ENCODE measurements at places on chromosomes 13 and 19.
A peak's percentile ranks its signal among the peaks of the same experiment; 100 is the strongest.

DNA sequence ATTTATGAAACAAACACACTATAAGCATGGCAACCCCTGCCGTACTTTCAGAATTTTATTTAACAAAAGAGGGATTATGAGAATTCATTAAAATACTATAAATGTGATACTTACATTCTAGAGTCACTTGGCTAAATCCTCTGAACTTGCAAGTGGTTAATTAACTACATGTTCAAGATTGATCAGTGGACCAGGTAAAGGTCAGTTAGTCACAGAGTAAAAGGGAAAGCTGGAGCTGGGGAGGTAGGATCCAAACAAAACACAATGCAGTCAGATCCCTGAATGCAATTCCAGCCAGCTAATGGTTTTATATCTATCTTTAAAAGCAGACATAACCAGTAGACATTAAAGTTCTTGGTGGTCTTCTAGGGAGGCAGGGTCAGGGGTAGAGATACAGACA is 270.5 kb downstream of the DIAPH3 start:
- DNase-seq: no peak

DNA sequence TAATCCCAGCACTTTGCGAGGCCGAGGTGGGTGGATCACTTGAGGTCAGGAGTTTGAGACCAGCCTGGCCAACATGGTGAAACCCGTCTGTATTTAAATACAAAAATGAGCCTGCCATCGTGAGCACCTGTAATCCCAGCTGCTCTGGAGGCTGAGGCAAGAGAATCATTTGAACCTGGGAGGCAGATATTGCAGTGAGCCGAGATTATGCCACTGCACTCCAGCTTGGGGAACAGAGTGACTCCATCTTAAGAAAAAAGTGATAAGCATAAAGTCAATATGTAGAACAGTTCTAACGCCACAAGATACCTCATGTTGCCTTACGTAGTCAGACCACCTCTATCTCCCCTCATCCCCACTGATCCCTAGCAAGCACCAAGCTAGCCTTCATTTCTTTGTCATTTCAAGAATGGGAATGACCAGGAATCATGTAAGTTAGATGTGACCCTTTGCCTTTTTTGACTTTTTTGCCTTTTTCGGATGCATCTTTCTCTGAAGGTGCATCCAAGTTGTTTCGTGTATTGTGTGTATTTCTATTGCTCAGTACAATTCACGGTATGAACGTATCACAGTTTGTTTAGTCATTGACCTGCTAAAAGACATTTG is 6.4 kb downstream of the RPL21 start:
- no peak for DNase-seq

DNA sequence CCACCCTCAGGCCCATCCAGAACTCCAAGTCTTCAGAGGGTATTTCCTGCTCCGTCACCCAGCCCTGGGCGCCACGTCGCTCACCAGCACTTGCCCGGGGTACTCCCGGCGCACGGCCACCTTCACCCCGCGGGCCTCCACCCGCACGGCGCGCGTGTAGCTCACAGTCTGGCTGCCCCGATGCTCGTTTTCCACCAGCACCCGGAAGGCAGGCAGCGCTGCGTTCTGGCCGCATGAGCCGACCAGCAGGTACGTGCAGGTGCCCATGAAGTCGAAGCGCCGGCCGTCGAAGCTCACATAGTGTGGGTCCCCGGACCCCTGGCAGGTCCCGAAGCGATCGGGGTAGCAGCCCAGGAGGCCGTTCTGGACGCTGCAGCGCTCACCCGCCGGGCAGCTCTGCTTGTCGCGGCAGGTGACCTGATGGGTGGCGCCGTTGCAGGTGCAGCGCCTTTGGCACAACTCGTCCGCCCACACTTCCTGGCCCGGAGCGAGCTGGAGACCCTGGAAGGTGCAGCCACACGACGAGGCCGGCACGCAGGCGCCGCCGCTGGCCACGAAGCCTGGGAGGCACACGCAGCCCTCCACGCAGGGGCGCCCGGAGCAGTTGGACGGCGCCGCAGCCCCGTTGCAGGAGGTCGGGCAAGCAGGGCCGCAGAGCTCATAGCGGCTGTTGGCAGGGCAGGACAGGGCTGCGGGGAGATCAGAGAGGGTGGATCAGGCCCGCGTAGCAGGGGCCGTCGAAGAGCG is 19.2 kb downstream of the FCGBP start:
- DNase-seq: no peak

GRCh38 chr13:39483326-39483725 is 119.7 kb downstream of the LHFPL6 start:
- DNase-seq: no peak

DNA sequence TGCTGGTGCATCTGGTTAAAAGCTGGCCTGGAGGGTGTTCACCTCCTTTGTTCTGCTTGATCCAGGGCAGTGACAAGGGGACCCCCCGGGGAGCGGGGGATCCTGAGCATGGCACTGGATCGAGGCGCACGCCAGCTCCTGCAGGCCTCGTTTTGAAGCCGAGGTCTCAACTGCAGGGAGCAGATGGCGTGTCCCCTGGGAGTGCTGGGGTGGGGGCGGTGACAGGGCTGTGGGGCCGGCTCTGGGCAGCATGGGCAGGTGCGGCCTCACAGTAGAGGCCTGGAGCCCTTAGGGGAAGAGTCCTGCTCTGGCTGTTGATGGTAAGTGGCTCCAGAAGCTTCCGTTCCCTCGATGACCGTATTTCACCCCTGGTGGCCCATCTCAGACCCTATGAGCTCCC is 51.8 kb downstream of the CRTC1 start:
- DNase-seq: no peak

DNA sequence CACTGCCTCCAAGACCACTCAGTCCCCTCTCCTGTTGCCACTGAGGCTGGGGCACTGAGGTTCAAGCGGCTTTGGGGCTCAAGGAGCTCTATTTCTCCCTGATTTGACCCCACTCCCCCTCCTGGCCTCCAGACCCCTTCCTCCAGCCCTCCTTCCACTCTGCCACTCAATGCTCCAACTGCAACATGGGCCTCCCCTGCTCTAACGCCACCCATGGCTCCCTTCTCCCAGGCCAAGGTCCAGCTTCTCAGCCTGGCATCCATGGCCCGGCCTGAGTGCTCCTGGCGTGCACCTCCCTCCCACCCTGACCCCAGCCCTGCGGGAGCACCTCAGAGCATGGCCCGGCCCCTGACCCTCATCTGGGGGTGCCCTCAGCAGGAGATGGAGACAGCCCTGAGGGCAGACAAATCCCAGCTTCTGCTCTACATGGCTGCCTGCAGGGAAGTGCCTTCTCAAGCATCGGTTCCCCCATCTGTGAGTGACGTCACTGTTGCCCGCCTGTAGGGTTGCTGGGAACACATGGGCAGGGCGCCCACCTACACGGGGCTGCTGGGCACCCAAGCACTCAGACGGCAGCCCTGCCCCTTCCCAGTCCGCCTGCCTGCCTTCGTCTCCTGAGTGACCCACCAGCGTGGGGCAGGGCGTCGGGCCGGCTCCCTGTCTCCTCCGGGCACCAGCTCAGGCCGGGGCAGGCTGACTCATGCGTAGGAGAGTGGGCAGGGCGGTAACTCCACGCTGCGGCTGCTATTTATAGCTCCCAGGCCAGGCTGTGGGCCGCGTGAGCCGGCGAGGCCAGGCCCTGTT is 1.6 kb upstream of the DIRAS1 start:
- DNase-seq: peak; percentile 82

- no peak for DNase-seq
These were observed 5.3 kb downstream of the TMPRSS9 start for GRCh38 chr19:2365201-2365970.

DNA sequence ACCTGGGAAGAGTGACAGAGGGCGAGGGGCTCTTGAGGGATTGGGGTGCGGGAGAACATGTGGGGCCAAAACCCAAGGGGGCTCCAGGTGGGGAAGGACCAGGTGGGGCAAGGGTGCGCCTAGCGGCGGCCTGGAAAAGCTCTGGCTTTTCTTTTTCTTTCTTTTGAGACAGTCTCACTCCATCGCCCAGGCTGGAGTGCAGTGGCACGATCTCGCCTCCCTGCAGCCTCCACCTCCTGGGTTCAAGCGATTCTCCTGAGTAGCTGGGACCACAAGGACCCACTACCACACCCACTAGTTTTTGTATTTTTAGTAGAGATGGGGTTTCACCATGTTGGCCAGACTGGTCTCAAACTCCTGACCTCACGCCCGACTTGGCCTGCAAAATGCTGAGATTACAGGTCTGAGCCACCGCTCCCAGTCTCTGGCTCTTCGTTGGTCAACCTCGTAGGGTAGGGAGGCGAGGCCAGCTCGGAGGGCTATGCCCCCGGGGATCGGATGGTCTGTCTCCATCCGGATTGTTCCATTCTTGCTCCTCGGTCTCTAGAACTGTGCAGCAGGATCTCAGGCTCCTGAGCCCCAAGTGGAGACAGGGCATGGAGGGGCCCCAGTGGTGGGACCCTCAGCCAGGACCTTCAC is 3.7 kb downstream of the GADD45B start:
- DNase-seq: no peak

DNA sequence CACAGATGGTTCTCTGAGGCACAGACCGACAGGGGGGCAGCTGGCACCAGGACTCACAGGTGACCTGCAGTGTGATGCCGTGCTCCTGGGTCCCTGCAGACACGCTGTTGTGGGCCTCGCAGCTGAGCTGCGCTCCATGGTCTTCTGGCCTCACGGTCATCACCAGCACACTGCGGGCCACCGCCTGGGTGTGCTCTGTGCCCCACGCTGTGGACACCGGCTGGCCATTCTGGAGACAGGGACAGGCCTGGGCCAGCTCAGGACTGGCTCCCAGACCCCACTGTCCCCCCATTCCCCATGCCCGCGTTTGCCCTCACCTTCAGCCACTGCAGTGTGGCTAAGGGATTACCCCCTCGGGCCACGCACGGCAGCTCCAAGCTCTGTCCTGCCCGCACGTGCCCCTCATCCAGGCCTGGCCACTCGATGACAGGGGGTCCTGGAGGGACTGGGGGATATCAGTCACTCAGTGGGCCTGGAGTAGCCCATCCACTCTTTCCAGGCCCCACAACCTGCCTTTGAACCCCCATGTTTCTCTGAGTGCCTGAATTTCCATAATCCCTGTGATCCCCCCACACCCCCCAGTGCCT is 3.3 kb downstream of the NPHS1 start:
- DNase-seq: no peak

DNA sequence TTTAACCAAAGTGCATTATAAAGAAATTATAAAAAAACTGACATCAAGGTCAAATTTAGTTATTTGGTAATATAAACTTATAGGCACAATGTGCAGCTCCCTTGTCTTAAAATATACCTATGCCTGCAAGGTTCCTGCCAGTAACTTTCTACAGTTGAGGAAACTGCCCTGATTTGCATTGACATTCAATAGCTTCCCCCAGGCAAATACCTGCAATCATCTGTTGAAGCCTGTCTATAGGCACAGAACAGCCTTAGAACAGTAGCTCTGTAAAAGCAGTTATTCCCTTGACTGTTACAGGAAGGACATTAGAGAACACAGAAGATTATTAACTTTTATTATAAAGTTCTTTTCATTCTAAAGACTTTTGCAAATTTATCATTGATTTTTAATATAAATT is 1239.5 kb downstream of the PCDH9 start:
- DNase-seq: no peak

DNA sequence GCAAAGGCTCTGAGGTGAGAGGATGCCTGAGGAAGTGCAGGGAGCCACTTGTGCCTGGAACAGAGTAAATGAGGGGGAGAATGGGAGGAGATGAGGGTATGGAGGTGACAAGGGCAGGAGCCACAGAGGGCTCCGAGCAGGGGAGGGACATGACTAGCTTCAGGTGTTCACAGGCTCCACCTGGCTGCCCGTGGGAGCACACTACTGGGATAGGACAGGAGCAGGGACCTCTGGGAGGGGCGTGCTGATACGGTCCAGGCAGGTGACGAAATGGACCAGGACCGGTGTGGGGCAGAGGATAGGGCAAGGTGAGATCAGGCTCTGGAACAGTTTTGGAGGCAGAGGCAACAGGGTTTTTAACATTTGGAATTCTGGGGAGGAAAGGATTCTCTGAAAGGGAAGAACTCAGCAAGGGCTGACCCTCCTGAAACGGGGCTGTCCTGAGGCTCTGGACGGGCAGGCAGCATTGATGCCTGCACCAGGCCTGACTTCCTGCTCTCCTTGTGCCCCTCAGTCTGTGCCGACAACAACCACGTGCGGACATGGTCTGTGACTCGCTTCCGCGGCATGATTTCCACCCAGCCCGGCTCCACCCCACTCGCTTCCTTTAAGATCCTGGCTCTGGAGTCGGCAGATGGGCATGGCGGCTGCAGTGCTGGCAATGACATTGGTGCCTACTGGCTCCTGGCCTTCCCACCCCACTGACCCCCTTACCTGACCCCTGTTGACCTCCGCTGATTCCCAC is 11.6 kb downstream of the SHKBP1 start:
- no peak for DNase-seq

GRCh38 chr19:47406711-47407416 is 12.5 kb downstream of the MEIS3 start:
- DNase-seq: no peak

GRCh38 chr13:59318320-59318930 is 845.3 kb downstream of the DIAPH3 start:
- DNase-seq: peak; percentile 52

DNA sequence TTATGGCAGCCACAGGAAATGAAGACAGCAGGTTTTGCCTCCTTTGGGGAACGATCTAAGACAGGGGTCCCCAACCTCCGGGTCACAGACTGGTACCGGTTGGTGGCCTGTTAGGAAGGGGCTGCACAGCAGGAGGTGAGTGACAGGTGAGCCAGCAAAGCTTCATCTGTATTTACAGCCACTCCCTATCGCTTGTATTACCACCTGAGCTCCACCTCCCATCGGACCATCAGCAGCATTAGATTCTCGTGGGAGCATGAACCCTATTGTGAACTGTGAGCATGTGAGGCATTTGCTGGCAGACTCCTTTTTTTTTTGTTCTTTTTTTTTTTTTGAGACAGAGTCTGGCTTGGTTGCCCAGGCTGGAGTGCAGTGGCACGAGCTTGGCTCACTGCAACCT is 22.2 kb downstream of the F2RL3 start:
- no peak for DNase-seq
